ENCODE measurements at places on chromosomes 4 and X.

- DNase-seq, result no peak
Observed at GRCh38 chr4:86592553-86593249, 1.4 kb upstream of the PTPN13 start.

DNA sequence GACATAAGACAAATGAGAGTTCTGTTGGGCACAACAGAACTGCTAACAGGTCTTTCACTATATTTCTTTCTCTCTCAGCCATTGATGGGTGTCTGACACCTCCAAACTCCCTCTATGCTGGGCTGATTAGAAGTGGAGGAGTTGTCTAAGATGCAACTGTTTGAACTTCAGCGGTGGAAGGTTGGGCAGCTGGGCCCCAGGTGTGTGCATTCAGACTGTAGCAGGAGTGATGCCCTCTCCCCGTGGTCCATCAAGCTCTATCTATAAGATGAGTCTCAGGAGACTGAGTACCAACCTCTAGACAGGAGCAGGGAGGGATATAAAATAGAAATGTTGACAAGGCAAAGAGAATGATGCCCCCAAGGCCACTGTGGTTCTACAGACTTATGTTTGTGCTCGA lies 28.2 kb upstream of the CHRNA9 start:
- no peak for DNase-seq

- DNase-seq, result peak; percentile 62
Observed at GRCh38 chr4:40055863-40056715, 561 bp upstream of the N4BP2 start.

DNA sequence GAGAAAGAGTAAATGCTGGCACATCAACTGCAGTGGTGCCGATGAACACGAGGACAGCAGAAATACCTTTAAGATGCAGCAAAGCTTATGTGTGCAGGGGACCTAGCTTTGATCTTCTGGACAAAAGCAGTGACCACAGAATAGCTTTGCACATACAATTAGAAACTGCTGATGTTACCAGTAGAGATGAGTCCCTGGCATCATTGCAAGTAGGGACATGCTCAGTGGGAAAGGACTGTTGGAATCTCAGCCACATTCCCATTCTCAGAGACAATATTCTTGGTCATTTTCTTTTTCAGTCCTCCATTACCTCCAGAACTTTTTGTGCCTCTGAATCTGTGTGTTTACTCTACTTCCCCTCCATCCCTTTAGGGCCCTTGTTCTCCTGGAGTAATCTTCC lies 16.9 kb upstream of the PDLIM3 start:
- DNase-seq, result no peak

DNA sequence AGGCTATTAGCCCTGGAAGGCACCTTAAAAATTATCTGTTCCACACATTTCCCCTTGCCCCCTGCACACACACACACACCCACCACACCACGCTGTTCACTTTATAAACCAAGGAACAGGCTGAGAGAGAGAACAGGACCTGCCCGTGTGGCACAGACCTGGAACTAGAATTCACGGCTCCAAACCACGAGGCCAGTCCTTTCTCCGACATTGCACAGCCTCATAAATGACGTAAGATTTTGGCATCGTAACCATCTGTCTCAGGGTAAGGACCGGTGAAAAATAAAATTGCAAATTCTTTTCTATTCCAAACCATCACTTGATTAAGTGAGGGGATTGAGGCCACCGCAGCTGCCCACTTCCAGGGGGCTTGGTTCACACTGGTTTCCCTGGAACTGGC lies 330.3 kb downstream of the BCOR start:
- DNase-seq, result no peak

- no peak for DNase-seq
Observed at GRCh38 chr4:38084877-38085711, 124.9 kb downstream of the PTTG2 start.

DNA sequence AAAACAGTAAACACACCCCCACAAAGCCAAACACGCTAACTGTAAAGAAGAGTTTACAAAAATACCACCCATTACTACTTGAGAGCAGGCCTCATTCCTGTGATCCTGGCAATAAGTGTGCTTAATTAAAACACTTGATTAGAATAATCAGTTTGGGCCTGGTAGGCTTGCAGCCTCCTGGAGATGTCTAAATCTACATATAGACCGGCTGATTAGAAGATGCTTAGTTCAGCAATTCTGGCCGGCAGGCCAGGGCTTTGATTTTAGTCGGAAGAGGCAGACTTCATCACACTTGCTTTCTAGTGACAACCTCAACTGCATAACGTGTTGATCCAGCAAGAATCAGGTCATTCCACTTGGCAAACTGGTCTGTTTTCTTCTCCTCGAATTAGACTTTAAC lies 114.0 kb downstream of the DCTD start:
- DNase-seq, result no peak

- DNase-seq, result no peak
Observed at GRCh38 chrX:152733261-152733975, at the start of the genes CSAG1 and MAGEA12. Gene CSAG1 (minus strand): TSS chrX:152733721. CDS start chrX:152732460, 1,261 bp downstream. Gene MAGEA12 (plus strand): TSS chrX:152733757. CDS start chrX:152736162, 2,405 bp downstream.

DNA sequence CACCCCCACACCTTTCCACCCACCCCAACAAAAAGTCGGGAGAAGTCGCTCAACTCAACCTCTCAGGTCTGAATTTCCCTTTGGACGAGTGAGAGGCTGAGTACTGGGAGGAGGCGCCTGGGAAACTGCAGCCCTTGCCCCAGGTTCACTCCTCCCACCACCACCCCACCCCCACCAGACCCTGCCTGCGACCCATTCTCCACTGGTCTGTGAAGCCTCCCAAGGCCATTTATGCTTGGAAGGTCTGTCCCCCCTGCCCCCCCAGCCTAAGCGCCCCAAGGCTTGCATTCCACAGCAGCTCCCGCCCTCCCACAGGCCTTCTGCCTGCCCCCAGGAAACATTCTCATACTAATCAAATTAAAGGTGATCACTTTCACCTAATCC lies 27.2 kb downstream of the ELF4 start:
- DNase-seq, result no peak

GRCh38 chrX:150038986-150039599 lies 100.8 kb upstream of the EOLA2 start:
- no peak for DNase-seq

DNA sequence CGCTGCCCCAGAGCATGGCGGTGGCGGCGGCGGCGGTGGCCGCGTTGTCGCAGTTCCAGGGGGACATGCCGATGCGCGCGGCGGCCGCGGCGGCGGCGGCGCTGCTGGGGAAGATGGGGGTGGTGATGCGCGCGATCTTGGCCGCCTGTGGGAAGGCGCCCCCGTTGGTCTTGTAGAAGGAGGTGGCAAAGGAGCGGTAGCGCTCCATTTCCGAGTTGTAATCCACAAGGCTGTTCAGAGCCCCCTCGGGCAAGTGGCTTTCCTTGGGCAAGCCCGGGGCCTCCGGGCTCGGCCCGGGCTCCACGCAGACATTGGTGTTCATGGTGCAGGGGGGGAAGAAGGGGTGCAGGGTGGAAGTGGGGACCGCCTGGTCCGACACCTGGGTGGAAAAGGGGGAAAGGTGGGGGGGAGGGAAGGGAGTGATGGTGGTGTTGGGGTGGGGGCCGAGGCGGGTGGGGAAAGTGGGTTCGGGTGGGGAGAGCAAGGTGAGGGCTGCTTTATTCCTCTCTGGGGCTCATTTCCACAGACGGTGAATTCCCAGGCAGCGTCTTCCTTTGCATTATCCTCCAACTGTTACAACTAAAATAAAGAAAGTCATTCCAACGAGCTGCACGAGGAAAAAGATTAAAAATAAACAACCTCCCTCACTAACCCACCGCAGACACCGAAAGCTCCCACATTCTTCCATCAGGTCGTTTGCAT lies 3.1 kb downstream of the CXXC4 start:
- DNase-seq, result peak; percentile 41

GRCh38 chrX:72030431-72030830 lies 101.3 kb downstream of the RTL5 start:
- no peak for DNase-seq

DNA sequence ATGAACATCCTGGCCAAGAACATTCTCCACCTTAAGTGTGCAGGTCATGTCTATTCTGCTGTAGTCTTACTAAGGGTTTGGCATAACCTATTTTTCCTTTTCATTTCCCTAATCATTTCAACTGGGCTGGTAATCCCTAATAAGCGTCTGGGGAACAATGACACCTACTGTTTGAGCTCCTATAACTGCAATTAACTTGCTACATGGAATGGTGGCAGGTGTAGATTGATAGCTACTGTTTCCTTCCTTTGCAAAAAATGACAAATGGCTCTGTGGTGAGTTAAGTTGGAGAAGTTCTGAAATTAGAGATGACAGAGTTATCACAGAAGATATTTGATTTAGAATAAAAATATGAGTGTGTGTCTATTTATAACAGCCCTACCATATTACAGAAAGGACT lies 104.5 kb upstream of the NAP1L5 start:
- no peak for DNase-seq

DNA sequence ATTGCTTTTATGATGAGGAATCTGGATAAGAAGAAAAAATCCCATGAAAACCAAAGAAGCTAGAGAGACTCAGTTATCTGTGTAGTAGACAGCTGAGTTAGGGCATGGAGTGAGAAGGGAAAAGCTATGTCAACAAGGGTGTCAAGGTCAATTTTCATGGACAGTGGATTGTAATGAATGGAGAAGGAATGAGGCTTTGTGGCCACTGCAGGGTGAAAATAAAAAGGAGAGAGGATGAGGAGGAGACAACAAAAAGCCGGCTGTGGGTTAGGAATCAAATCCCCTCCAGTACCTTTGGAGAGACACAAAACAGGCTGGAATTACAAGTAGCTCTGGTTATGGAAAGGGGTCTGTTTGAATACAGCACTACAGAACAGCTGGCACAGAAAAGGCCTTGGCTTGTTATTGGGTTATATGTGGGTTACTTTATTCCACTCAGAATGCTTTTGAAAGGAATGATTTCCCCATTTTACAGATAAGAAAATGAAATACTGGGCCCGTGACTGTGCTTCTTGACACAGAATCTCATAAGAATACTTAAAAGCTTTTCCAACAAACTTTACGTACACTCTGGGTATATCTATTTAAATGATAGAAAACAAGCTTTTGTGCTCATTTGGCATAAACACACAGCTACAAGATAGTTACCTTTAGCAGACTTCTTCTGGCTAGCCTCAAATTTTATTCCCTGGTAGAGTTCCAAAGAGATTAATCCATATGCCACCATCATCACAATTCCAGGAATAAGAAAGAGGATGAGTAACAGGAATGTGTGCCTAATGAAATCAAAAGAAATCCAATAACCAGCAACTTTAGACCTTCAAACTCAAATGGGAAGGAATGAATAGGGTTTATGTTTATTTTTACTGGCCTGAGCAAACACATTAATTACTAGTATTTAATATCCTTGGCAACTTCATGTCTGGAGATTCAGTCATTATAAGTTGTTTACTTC lies 7.5 kb downstream of the CCKAR start:
- no peak for DNase-seq

DNA sequence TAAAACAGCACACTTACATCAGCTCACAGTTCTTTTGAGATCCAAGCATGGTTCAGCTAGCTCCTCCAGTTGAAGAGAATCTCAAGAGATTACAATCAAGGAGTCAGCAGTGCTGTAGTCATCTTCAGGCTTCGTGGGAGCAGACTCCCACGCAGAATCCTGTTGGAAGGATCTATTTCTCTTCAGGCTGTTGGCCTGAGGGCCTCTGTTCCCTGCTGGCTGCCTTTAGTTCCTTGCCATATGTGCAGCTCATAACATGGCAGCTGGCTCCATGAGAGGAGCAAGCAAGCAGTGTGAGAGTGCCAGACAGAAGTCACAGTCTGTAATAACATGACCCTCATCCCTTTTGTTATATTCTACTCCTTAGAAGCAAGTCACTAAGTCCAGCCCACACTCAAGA lies 168.6 kb downstream of the COX18 start:
- no peak for DNase-seq

GRCh38 chr4:76948443-76949275 lies 893 bp upstream of the SEPTIN11 start:
- DNase-seq, result peak; percentile 73

DNA sequence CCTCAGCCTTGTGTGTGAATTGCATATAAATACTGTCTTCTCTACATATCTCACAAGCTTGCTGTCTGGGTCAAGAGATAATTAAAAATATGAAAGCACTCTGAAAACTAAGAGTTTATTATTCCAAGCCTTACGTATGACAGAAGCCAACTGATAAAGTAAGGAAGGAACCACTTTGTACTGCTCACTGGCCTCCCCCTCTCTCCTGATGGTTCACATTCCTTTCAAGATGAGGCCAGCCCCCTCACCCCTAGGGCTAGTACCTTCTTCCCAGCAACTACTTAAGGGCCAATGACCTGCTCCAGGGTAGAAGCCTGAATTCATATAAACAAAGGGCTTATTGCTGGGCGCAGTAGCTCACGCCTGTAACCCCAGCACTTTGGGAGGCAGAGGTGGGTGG lies 5.4 kb upstream of the SOWAHD start:
- DNase-seq, result no peak

GRCh38 chr4:99710681-99711345 lies 53.2 kb upstream of the C4orf54 start:
- no peak for DNase-seq

DNA sequence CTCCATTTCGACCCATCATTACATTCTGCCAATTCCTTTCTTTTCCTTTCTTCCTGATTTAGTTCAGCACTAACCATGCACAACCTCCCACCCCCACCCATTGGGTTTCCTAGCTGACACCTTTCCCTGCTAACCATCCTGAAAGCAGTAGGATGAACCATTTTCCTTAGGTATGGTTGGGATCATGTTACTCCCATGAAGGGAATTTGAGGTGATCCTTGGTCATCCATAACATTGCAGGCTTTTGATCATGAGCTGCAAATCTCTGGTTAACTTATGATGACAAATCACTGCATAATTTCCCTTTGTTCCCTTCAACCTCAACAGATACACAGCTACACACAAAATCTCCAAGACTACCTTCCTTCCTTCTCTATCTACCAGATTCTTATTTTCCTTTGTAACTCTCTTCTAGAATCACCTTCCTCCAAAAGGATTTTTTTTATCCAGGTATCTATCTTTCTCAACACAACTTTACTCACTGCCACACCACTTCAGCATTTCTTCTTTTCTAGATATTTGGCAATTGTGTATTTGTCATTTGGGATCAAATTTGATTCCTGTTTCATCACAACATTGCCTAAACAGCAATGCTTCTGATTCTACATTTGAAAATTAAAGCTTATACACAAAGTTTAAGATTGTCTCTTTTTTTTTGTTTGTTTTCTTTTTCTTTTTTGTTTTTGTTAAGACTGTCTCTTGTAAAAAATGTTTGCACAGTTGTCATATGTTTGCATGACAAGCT lies 145.1 kb downstream of the RBM47 start:
- no peak for DNase-seq

DNA sequence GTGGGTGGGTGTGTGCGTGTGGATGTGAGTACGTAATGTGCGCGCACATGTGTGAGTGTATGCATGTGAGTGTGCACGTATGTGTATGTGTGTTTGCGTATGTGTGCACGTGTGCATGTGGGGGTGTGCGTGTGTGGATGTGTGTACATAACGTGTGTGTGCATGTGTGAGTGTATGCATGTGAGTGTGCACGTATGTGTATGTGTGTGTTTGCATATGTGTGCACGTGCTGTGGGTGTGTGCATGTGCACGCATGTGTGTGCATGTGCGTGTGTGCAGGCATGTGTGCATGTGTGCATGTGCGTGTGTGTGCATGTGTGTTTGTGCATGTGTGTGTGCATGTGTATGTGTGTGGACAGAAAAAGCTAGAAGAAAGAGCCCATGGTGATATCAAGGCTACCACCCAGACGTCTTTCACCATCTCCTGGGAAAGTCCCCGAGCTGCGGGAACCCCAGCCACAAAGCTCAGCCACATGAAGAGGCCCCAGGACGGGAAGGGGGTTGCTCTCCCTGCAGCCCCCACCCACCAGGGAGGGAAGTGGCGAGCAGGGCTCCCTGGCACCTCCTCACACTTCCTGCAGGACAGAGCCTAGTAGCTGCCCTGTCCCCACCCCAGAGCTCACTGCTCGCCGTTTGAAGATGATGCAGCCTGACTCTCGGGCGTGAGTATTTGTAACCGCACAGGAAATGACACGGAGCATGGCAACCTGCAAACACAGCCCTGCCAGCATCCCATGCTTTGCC lies 108.3 kb downstream of the DCTD start:
- DNase-seq, result no peak

Measured in naive thymus-derived CD8-positive, alpha-beta T cell (primary cell).